ENCODE measurements at places on chromosomes 12 and 14.
A peak's percentile ranks its signal among the peaks of the same experiment; 100 is the strongest.

DNA sequence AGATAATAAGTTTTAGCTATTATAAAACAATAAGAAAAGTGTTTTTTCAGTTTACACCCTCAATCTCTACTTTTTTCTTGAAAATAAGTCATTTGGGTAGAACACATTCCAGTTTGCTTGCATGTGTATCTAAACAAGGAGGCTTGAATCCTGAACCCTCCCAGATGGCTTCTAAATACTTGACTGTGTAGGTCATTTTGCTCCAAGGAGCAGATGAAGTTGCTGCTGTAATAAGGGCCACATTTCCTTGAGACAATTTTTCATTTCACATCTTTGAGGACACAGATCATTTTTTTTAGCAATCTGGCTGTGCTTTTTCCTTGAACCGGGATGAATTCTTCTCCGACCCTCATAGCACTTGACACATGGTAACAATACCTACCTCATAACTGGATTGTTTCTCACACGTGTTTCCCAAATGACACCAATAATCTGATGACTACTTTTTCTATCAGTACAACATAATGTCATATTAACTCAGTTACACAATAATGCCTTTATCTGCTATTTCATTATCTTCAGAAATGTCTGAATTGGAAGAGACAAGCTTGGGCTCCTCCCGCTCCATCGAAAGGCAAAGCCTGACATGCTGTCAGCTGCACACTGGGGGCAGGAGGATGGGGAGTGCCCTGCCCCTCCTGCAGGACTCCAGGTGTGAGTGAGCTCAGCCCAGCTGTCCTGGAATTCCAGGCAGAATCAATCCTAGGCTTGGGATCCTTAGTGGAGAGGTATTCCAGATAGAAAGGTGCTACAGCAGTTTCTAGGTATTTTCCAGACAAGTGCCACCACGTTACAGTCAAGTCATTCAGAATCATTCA, 30.9 kb downstream of the GPHB5 start:
- DNase-seq: no peak

- DNase-seq: peak; percentile 18
These were observed 3.3 kb downstream of the FLRT2 start for GRCh38 chr14:85533023-85533860.

DNA sequence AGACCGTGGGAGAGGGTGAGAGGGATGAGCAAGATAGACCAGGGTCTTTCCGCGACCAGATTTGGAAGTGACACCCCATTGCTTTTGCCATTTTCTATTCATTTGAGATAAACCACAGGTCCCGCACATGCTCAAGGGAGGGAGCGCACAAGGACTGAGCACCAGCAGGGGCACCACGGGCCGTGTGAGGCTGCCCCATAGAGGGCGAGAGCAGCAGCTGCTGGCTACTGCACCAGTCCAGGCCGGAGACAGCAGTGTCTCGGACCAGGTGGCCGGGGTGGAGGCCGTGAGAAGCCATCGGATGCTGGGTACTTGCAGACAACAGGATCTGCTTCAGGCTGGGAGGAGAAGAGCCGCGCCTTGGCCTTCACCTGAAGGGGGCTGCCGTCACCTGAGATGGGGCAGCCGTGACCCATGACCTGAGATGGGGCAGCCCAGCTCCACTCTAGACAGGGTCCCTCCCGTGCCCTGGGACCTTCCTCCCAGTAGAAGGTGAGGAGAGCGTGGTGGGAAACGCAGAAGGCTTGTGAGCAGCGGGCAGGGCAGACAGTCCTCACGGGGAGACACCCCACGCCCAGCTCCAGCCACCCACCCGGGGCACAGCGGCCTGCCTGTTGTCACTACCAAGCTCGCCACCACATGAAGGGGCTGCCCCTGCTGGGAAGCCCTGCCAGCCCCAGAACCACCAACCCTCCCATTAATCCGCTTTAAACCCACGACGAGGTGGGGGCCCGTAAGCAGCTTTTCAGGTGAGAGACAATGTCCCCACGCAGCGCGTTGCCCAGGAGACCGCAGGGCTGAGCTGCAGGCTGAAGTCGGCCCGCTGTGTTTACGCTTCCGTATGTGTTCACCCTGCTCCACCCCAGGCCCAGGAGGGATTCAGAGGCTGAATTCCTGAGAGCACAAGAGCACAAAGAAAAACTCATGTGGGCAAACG, 61.7 kb upstream of the FBRSL1 start:
- peak; percentile 33 for DNase-seq

DNA sequence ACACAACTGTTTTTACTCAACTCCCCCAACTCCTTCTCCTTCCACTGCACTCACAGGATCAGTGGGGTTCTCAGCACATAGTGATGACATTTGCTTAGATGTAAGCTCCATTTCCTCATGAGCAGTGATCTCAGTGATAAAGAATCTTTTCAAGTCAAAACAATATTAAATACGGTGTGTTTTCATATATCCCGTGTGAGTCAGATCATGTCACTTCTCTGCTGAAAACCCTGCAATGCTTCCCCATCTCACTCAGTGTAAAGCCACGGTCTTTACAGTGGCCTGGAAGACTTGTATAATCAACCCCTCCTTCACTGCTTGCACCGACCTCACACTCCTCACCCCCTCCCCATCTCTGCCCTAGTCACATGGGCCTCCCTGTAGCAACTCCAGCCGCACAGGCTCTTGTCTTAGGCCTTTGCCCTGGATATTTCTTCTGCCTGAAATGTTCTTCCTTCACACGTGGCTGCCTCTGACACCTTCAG, 149.7 kb upstream of the ARHGAP5 start:
- no peak for DNase-seq

DNA sequence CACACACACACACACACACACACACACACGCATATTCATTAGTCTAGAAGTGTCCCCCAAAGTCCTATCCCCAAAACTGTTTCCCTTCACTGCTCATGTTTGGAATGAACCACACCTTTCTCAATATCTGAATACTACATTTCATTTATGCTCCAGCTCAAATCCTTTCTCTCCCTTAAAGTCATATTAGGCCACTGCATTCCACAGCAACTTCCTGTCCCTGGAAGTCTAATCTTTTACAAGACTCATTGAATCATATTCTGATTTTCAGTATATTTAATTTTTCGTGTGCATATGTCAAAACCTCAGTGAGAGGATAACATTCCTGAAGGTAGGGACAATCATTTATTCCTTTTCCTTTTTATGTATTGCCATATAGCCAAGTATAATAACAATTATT, 155.6 kb upstream of the LMNTD1 start:
- no peak for DNase-seq

GRCh38 chr12:22409377-22410164, 75.1 kb upstream of the ST8SIA1 start:
- DNase-seq: no peak

DNA sequence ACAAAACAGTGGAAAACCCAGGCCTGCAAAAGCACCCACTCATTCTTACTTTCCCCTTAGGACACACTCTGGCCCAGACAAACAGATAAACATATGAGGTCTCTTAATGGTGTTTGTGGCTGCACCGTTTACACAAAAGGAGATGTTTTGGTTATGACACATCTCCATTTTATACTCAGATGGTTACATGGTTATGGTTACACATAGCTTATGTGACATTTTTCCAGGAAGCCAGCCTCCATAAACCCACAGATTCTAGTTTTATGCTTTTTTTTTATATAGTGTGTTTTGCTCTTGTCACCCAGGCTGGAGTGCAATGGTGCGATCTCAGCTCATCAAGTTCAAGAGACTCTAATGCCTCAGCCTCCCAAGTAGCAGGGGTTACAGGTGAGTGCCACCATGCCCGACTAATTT, 3.5 kb upstream of the KLRD1 start:
- DNase-seq: no peak

DNA sequence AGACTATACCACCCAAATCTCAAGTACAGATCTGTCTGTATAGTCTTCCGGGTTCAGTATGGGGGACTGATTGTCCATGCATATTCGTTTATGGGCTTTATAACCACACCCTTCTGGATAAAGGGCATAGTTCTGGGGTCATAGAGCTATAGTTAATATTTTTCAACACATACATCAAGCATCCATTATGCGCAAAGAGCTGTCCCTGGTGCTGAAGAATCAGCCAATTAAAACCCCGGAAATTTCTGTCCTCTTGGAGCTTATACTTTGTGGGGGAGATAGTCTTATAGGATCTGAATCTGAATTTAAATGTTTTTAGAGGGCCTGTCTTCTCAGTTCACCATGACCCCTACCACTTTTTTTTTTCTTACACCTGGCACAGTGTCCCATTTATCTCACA, 256.7 kb downstream of the SUDS3 start:
- DNase-seq: no peak

DNA sequence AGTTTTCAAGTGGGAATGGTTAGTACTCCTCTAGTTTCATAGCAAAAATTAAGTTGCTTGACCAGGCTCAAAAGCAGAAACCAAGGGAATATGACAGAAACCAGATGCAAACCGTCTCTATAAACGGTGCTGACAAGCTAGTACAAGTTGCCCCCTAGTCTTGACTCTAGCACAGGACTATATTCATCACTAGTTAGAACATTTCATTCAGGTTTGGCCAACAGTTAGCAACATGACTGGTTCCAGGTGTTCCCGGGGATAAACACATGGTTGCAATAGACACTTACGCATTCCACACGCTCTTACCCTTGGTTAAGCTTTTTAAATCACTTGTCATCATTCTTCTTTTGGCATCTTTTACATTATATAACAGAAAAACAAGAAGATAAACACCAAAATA, 103.6 kb downstream of the SCFD1 start:
- no peak for DNase-seq

- DNase-seq: peak; percentile 26
These were observed 160.9 kb downstream of the SPTSSA start for GRCh38 chr14:34300882-34301734.

DNA sequence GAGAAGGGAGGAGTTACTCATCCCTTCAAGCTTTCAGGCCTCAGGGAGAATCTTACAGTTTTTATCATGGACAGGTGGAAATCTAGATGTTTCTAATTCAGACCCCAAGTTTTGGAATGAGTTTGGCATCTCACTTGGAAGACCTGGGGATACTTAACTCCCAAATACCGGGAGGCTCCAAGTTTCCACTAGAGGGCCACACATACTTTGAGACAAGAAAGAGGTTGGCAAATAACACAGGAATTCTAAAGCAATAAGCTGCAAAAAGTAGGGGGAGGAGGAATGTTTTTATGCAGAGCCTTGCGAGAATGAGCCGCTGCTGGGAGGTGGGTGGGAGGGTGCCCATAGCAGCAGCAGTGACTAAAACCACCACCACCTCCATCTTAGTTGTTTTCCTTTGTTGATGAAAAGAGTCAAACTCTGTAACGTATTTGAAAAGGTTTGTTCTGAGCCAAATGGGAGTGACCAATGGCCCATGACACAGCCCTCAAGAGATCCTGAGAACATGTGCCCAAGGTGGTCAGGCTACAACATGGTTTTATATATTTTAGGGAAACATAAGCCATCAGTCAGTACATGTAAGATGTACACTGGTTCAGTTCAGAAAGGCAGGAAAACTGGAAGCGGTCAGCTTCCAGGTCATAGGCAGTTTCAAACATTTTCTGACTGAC, 34.2 kb upstream of the RNASE1 start:
- DNase-seq: no peak

- no peak for DNase-seq
These were observed 398.4 kb upstream of the NOVA1 start for GRCh38 chr14:26996246-26996645.

- no peak for DNase-seq
These were observed 777.9 kb upstream of the TMEM132C start for GRCh38 chr12:127489061-127489460.

DNA sequence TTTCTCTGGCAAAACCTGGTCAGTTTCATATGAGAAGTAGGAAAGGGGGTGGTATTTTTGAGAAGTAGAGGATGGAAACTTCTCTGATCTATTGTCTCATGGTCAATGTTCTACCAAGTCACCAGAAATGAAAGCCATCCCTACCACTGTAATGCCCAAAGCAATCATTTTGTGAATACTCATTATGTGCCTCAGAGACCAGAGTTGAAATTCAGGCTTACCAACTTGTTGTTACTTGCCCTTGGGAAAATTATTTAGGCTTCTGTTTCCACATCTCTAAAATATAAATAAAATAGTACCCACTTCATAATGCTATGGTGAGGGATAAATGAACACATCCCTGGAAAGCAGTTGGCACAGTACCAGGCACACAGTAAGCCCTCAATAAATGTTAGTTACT, 723.7 kb upstream of the TBX3 start:
- no peak for DNase-seq

GRCh38 chr14:55851961-55852360, 266.2 kb upstream of the PELI2 start:
- DNase-seq: no peak

DNA sequence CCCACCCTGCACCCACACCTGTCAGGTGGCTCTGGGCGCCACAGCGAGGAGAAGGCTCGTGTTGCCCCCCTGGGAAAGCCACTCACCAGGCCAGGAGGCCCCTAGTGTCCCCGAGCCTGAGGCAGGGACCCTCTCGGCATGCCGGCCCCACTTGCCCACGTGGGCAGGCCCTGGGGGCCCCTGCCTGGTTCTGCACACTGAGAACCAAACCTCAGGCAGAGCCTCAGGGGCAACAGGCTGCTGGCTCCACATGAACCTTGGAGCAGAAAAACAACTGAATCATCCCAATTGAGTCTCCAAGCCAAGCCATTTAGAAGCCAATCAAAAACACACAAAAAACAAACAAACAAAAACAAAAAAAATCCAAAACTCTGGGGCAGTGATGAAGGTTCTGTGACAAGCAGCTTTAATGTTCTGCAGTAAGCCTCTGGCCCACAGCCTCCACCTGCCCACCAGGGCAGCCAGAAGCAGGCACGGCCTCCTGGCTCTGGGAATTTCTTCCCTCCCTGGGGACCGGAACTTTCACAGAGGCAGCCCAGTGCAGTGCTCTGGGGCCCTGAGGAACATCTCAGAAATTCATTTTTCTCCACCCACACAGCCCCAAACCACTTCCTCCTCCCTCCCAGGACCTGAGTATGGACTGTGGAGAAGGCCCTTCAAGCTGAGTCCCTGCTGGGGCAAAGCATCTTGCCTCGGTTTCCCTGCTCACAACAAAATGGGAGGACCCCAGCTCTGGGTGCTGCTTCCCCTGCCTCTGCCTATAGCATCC, 90.2 kb downstream of the CHGA start:
- DNase-seq: no peak

All from NCI-H1436 (cell line).